ENCODE measurements at places on chromosomes 11 and 22.

DNA sequence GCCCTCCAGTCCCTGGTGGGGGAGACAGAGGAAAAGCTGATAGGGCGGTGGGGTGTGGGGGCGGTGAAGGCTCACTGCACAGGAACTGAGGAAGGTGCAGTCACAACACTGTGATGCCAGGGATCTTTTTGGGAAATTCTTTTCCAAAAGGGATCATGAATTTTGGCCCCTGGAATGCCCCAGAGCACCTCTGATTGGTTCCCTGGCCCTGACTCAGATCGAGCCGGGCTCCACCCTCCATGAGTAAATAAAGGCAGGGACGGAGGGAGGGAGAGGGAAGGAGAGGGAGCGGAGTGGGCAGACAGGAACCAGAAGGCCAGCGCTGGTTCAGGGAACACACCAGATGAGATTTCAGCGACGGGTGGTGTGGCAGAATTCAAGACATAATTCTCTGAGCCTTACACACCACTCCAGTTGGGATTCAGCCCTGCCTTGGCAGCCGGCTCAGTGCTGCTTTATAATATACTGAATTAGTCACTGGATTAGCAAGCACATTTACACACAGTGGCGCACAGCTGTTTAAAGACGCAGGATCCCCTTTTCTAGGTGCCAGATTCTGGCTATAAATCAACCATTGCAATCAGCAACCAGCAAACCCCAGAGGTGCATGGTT, 80.3 kb downstream of the ETS1 start:
- DNase-seq = no peak

GRCh38 chr11:126079621-126080124, 17.0 kb upstream of the CDON start:
- no peak for DNase-seq

- no peak for DNase-seq
Observed at GRCh38 chr22:45684169-45684568, 12.5 kb downstream of the ATXN10 start.

GRCh38 chr22:50461536-50461935, 13.3 kb downstream of the SBF1 start:
- DNase-seq = no peak

GRCh38 chr22:49433717-49434611, 393.7 kb downstream of the BRD1 start:
- DNase-seq = peak; percentile 2

- no peak for DNase-seq
Observed at GRCh38 chr11:80621871-80622270, 1181.0 kb upstream of the TENM4 start.

GRCh38 chr22:48523091-48523490, 1304.6 kb downstream of the BRD1 start:
- DNase-seq = no peak

- DNase-seq = no peak
Observed at GRCh38 chr22:19641983-19642451, 72.3 kb upstream of the SEPTIN5 start.

DNA sequence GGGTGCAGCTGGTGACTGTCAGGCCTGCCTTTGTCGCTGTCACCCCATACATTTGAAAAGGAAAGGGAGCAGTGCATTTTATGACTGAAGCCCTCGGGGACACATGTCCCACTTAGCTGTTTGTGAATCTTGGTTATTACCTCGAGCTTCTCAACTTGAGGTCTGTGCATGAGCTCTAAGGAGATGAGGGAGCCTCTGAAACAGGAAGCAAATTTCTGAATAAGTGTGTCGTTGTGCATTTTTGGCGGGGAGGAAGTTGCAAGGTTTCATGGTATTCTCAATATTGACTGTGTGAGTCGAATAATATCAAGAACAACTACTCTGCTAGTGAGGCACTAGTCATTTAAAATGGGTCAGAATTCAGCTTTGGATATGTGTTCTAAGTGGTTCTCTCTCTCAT, 149.7 kb upstream of the PLET1 start:
- no peak for DNase-seq

- no peak for DNase-seq
Observed at GRCh38 chr11:88508418-88508758, 170.9 kb upstream of the CTSC start.

- no peak for DNase-seq
Observed at GRCh38 chr11:887589-887988, 23.0 kb downstream of the CHID1 start.

DNA sequence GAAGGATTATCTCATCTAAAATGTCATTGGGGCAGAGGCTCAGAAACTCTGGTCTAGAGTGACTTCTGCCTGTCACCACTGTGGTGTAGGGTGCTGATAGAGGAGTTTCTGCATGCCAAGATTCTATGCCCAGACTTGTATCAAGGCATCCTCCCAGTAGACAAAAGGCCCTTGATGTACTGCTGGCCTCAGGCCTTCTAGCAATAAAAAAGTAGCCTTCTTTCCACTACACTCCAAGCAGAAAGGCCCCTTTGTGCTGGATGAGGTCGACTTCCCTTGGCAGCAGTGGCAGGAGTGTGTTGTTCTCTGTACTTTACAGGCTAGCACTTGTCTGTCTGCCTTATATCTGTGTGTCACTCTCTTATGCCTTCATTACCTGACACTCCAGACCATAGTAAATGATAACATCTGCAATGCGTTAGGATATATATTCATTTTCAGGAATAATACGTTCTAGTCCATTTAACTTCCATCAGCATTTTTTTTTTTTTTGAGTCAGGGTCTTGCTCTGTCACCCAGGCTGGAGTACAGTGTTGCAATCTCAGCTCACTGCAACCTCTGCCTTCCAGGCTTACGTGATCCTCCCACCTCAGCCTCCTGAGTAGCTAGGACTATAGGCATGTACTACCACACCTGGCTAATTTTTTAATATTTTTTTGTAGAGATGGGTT, 49.5 kb upstream of the RRM1 start:
- DNase-seq = no peak

DNA sequence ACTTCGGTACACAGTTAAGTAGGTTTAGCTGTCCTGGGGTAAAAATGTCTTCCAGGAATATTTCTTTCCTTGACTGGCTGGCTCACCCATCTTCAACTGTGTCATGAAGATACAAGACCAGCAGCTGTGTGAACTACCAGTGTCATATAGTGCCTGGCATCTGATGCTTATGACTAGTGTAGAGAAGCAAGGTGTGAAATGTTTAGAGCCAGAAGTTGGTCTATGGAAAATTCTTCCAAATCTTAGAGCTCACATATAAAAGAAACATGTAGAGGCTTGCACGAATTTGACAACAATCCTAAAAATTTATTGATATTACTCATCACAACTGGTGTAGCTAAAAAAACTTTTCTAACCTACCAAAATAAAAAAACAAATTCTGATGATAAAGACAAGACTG, 54.4 kb downstream of the ARL14EP start:
- DNase-seq = no peak

- no peak for DNase-seq
Observed at GRCh38 chr11:8061555-8062428, 19.2 kb upstream of the TUB start.

DNA sequence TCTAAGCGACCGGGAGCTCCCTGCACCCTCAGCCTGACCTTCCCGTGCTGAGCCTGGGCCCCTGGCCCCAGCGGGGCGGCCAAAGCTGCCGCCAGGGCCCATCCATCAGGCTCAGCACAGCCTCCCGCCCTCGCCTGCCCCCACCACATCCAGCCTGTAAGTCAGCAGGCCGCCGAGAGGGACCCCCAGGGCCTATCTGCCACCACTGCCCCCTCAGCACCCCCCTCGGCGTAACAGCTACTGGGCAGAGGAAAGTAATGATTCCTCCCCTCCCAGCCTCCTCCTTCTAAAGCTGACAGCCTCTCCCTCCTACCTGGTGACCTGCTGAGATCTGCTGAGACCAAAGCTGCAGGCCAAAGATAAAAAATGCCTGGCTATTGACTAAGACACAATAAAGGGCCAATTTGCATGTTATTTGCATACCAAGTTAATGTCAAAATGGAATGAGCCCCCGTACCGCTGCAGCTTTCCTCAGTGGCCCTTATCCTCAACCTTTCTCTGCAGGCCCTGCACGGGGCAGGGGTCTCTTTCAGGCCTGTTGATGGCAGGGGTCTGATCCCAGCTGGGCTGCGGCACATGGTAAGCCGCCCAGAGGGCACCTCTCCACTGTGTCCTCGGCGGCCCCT, 51.6 kb downstream of the RPUSD4 start:
- DNase-seq = no peak

DNA sequence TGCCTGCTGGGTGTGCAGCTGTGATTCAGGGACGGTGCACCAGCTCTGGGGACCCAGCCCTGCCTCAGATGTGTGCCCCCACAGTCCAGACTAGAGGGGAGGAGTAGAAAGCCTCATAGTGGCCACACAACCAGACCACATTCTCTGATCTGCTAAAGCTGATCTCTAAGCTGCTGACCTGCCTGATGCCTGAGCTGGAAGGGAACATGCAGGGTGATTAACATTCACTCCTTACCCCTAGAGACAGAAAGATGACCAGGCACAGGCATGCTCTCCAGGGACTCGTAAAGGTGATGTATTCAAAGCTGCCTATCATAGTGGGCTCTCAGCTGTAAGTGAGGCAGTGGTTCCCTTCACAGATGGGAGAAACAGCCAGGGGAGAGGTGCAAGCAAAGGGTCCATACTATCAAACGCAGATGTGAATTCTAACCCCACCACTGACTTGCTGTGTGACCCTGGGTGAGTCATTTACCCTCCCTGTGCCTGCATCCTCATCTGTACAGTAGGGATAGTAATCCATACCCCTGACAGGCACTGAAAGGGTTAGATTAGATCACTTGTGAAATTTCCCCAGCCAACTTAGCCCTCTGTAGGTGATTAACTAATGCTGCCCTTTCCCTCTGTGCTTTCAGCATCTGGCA, 29.0 kb upstream of the LRRC32 start:
- DNase-seq = no peak

DNA sequence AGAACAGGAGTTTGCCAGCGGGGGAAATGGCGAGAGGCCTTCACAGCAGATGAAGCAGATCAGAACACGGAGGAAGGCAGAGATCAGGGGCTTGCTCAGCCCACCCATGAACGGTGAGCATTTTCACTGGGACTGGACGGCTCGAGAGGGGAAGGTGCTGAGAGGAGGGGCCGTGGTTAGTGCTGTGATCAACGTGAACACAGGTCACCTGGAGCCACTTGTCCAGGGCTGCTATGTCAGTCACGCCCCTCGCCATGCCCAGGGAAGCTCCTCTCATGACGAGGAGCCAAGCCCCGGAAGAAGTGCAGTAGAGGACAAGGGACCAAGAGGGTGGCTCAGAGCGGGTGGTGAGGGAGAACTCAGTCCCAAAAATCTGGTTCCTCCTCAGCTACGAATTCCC, 7.0 kb downstream of the PLA2G6 start:
- no peak for DNase-seq

DNA sequence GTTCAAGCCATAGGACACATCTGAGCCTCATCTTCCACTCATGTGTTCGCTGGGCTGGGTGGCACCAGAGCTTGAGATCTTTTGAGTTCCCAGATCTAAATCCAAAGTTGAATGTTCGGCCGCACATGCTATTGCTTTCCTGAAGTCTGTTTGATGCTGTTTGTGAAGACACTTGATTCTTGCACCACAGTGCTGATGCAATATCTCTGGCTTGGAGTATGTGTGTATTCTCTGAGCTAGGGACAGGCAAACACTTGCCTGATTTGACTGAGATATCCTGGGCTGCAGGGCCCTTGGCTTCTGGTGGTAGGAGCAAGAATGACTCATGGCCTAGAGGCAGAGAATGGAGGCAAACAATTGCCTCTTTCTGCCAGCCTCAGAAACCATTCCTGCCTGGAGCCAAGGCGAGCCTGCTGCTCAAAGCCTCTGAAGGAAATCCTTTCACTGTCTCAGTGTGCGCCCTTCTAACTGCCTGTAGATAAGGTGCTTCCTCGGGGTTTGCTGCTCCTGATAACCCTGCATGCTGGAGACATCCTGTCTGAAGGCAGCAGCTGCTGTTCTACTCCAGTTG, 73.0 kb downstream of the CYB5R2 start:
- no peak for DNase-seq

- peak; percentile 35 for DNase-seq
Observed at GRCh38 chr11:47765086-47765485, 2.1 kb downstream of the FNBP4 start.

- no peak for DNase-seq
Observed at GRCh38 chr22:36022162-36022561, 6.5 kb downstream of the RBFOX2 start.

GRCh38 chr11:78809931-78810541, 235.4 kb upstream of the NARS2 start:
- DNase-seq = no peak

GRCh38 chr11:102712137-102712536, 6.6 kb upstream of the MMP27 start:
- DNase-seq = no peak

GRCh38 chr22:34763496-34763895, 302.5 kb upstream of the ISX start:
- no peak for DNase-seq
